ENCODE measurements at places on chromosomes 5 and 9.

DNA sequence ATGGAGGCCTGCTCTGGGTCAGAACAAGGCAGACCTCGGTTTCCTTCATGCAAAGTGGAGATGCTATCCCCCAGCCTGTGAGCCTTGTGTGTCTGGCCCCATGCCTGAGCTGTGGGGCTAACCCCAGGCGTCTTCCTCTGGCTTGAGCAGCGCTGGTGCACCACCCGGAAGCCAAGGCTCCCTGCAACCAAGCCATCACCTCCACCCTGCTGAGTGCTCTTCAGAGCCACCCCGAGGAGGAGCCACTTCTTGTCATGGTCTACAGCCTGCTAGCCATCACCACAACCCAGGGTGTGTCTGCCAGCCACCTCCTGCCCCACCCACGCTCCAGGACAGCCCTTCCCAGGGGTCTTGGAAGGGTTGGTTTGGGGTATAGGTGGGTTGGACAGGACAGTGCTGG, 16.2 kb downstream of the REXO4 start:
- DNase-seq = no peak

DNA sequence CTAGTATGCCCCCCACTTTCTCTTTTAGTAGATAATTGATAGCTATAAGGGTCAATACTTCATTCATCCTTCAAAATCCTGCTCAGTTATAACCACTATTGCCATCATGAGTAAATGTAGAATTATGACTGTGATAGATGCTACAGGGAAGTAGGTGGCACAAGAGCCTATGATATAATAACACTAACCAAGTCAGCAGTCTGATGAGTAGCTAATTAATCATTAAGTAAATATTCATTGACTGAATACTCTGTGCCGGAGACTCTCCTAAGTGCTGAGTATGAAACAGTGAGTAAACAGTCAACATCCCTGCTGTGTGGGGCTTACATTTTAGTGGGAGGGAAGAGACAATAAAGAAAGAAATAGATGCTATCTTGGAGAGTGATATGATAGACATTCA, 430.3 kb upstream of the ZNF462 start:
- no peak for DNase-seq

DNA sequence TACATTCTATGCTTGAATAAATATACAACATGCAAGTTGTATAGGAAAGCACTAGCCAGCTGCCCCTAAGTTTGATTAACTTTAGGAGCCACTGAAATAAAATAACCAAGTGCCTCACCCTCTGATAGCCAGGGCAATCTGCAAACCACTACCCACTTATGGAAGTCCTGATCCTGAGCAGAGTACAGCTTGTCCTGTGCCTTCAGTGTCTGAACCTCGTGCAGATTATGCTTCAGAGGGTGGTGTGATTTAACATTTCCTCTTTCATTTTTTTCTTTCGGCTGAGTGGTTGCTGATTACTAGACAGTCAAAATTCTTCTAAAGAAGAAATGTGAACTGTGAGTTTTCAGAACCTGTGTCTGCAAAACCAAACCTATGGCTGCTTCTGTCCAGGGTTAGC, 327.7 kb downstream of the PIK3R1 start:
- no peak for DNase-seq

DNA sequence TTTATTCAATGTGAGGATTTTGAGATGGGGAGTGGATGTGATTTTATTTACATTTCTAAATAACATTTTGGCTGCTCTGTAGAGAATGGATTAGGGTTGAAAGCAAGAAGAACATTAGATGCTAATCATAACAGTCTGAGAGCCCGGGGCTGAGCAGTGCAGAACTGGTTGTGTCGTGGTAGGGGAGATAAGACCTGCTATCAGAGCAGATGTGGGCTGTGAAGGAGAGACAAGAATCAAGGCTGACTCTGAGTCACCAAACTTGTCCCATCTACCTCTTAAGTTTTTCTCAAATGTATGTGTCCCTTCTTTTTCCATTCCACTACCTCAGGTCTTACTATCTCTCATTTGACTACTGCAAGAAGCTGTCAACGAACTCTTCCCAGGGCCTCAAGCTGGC, 35.4 kb upstream of the SLC28A3 start:
- DNase-seq = no peak

DNA sequence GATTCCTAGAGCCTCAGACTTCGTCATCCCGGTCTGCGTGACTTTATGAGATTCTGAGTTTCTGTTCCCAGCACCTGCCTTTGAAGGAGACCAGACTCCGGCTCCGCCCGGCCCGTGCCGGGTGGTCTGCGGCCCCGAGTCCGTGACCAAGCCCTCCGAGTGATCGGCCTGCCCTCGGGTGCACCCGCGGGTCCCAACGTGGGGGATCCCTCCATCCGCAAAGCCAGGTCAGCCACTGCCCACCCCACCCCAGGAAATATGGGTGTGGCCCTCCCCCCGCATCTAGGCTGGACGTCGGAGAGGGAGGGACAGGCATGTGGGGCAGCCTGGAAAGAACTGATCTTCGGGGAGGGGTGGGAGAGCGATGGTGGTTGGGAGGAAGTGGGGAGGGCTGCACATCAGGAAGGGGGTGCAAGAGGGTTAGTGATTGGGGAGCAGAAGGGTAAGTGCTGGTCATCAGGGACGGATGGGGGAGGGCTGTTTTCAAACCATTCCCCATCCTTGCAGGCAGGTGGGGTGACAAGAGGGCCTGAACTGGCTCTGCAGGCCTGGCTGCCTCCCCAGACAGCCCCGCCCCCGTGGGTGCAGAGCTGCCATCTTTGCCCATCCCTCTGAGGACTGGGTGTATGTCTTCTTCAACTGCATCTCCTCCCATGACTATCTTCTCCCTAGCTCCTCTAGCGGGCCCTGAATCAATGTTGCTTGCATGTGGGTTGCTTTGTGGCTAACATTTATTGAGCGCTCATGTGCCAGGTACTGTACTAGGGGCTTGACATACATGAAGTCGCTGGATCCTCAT, 747 bp downstream of the LRSAM1 start:
- DNase-seq = no peak

GRCh38 chr9:23683611-23684061, 142.4 kb downstream of the ELAVL2 start:
- DNase-seq = no peak

GRCh38 chr9:136255896-136256890, 10.6 kb upstream of the QSOX2 start:
- DNase-seq = no peak

DNA sequence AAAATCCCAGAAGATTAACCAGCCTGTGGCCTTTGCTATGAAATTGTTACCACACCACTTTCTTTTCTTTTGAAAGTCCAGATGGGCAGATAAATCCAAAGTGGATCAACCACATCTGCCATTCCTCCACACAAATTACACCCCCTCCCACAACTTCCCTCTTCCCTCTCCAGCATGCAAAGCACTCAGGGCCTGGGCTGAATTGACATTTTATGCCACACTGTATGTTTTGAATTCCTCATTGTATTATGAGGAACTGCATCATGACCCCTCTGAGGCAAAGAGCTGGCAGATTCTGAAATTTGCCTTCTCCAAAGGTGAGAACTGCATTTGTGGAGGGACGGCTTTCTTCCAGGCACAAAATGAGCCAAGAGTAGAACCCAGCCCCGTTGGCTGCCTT, 589.2 kb upstream of the KLF4 start:
- DNase-seq = no peak

GRCh38 chr5:67350618-67351201, 154.1 kb upstream of the CD180 start:
- DNase-seq = no peak

DNA sequence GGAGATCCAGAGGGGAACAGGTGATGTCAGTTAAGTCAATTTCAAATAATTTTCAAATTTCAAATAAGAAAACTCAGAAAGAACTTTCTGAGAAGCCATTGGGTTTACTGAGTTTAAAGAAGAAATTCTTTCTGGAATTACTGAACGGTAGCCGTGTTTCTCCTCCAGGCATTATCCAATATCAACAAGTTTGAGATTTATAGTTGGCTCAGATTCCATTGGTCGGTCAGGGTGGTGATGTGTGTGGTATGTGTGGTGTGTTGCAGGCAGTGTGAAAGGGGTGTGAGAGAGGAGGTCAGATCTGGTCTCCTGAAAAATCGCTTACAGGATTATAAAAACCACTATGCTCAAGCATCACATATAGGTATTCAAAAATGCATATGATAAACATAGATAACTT, 60.1 kb downstream of the PDE4D start:
- DNase-seq = no peak

DNA sequence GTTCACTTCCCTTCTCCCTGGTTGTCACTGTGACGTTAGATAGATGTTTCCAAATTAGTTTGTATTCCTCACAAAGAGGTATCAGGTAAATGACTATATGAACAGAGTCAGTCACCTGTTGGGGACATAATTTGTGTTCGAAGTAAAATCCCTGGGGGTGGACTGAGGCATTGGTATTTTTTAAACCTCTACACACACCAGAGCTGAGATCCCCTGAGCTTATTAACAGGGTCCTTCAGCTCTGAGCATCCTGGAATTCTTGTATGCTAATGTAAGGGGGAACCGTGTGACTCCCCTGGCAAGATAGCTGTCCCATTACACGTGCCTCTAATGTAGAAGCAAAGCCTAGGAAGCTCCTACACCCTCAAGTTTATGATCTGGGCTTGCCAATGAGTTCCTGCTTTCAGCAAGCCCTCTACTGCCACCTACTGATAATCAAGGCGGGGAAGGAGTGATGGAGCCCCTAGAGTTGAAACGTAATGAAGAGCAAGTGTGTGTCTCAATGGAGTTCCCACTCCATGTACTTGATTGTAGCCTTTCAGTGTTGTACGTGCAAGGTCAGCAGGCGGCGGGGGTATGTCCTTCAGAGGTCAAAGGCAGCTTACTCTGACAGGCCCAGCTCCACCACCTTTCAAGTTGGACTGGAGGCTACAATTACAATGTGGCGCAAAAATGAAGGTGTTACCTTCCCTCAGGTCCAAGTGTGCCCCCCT, 14.4 kb downstream of the PRKACG start:
- peak; percentile 12 for DNase-seq

DNA sequence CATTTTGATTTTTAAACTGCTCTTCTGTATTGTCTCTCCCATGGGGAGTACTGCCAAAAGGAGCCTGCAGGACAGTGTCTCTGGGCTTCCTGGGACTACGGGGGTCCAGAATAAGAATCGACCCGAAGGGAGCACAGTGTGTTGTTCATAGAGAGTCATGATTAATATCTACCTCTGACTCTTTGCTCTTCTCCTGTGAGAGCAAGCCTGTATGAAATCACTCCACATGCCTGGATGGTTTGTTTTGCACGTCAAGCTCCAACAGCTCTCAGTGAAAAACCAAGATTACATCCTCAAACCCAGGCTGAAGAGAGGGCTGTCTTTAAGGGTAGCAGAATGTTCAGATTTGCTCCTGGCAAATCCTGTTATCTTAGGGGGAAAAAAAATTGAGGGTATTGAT, 1860.0 kb upstream of the WWC1 start:
- no peak for DNase-seq

- DNase-seq = no peak
Observed at GRCh38 chr5:111901296-111901695, 144.3 kb upstream of the NREP start.

GRCh38 chr5:152004095-152004494, 79.4 kb upstream of the GLRA1 start:
- DNase-seq = no peak

GRCh38 chr9:113131689-113132151, 19.1 kb upstream of the SLC31A2 start:
- no peak for DNase-seq

GRCh38 chr5:145340099-145340498, 495.0 kb downstream of the PRELID2 start:
- DNase-seq = no peak

GRCh38 chr5:24353611-24354010, 291.2 kb downstream of the CDH10 start:
- no peak for DNase-seq

DNA sequence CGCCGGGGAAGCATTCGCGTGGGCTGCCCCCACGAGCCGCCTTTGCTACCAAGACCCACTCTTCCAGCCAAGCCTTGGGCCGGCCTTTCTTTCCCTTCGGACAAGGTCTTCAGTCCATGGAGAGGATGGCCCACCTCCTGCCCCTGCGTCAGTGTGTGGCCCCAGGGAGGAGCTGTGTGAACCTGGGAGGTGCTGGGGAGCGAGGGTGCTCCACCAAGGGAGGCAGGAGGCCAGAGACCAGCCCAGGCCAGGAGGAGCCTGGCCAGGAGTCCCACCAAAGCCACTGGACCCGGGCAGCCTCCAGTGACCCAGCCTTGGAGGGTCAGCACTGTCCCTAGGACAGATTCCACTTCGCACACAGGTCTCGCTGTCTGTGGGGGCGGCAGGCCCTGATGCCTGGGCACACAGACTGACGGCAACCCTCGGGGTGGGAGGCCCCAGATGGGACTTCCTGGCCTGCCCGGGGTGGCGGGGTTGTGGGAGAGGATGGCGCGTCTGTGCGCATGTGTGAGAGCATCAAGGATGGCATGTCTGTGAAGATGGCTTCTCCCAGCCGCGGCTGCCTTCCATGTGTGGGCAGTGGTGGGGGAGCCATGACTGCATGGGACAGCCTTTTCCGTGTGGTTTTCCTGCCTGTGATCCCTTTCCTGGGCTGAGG, 113.3 kb upstream of the LPCAT1 start:
- no peak for DNase-seq

- peak; percentile 77 for DNase-seq
Observed at GRCh38 chr5:157516626-157517325, 56.8 kb downstream of the NIPAL4 start.

- no peak for DNase-seq
Observed at GRCh38 chr9:129822898-129823541, 916 bp downstream of the TOR1A start.

DNA sequence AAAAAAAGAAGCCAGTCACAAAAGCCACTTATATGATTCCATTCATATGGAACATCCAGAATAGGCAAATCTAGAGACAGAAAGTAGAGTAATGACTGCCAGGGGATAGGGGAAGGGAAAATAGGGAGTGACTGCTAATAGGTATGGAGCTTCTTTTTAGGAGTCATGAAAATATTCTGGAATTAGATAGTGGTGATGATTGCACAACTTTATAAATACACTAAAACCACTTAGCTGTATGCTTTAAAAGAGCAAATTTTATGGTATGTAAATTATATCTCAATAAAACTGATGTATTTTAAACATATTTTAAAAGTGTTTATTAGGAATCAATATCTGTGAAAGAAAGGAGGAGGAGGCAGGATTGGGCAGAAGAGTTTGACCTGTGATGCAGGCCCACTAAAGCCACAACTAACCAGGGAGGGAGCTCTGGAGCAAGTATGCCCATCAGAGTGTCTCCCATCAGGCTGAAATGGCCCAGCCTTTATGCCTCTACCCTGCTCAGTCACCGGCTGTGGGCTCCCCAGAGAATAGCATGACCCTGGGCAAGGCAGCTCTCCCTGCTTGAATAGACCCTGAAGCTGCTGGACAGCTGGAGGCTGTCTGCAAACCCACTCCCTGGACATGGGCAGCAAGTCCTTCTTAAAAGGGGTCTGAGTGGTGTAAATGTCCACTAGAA, 96.0 kb upstream of the SLC44A1 start:
- DNase-seq = no peak

DNA sequence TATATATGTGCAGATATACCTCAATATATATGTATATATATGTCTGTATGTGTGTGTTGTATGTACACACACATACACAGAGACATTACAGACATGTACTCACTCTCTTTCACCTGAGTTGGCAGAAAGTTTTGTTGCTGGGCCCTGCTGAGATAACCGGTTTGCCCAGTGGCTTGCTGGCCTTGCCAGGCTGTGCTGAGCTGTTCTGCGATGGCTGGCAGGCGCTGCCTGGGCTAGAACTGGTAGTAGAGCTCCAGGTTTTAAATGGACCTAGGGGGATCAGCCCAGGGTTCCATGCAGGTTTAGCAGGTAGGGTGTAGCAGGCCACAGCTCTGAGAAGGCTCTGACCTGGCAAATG, 394.3 kb downstream of the GADD45G start:
- DNase-seq = no peak

- no peak for DNase-seq
Observed at GRCh38 chr9:134791009-134791408, 89.6 kb upstream of the FCN2 start.

Data from AG04449 (cell line).